ENCODE measurements at places on chromosomes 7 and 10.
A peak's percentile ranks its signal among the peaks of the same experiment; 100 is the strongest.

DNA sequence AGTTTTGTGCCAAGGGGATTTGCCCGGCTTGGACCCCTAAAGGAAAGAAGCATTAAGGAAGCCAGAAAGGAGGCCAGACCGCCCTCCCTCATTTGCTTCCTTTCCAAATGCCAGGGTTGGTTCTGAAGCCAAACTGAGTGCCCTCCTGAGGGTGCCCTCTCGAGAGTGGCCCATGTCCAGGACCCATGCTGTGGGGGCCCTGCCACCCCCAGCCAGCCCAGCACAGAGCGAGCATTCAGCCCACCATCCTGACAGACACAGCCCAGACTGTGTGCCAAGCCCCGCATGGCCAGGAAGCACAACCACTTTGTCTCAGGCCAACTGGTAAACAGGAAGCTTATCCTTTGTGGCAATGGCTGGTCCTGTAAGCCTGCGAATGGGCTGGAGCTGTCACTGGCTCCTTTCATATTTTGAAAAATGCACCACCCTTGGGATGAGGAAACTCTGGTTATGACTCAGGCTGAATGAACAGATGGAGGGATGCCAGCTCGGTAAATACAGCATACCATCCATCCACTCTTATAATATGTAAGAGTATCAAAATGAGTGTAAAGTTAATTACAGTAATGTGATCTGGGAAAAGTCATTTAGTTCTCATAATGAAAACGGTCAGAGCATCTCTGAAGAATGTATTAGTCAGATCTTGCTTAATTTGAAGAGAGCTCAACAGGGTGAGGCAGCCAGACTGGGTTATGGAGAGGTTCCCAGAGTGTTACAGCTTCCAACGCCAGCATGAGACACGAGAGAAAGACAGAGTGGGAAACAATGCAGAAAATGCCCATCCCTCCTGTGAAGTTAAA is 65.0 kb downstream of the STK17A start:
- peak; percentile 57 for DNase-seq

GRCh38 chr7:4906682-4907081 is 23.2 kb upstream of the RADIL start:
- DNase-seq, result no peak

DNA sequence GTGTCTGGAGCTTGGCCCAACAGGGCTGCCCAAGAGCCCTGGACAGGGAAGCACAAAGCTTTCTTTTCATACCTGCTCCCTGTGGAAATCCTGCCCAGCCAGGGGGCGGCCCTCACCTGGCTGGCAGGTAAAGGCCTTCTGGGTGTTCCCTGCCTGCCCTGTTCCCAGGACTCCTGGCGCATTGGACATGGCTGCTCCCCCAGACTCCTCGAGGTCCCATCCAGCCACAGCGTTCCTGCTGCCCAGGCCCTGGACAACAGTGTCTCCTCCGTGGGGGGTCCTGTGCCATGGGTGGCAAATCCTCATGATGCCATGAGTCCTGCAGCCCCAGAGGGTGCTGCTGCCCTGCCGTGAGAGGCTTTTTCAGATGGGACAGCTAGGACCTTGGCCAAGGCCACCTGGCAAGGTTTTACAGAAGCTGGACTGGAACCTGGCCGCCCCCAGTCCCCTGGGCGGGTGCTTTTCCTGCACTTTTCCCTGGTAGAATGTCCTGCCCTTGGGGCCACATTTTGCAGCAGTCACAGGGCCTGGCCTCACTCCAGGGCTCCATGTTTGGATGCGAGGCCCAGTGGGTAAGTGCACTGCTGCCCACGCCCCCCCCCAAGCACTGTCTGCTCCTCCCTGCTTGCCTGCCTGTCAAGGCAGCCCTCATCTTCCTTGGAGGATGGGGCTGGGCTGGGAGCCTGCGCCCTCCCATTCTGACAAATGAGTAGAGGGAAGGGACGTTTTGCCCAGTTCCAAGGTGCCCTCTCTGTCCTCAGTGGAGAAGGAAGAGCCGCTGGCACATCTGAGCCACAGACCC is 60.7 kb downstream of the LHPP start:
- no peak for DNase-seq

DNA sequence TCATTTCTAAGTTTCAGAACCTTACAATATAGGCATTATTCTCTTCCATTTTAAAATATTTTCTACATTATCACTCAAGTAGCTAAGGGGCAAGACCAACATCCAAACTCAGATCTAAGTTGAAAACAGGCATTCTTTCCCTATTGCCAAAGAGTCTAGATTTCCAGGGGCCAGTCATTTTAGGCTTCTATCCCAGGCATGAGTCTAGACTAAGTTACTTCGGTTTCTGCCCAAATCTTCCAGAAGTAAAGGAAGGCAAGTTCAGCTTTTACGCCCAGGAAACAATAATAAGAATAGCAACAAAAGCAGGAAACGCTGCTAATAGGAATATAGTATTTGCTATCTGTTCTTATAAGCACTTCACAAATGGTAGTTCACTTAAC is 189.9 kb downstream of the DGKI start:
- no peak for DNase-seq

DNA sequence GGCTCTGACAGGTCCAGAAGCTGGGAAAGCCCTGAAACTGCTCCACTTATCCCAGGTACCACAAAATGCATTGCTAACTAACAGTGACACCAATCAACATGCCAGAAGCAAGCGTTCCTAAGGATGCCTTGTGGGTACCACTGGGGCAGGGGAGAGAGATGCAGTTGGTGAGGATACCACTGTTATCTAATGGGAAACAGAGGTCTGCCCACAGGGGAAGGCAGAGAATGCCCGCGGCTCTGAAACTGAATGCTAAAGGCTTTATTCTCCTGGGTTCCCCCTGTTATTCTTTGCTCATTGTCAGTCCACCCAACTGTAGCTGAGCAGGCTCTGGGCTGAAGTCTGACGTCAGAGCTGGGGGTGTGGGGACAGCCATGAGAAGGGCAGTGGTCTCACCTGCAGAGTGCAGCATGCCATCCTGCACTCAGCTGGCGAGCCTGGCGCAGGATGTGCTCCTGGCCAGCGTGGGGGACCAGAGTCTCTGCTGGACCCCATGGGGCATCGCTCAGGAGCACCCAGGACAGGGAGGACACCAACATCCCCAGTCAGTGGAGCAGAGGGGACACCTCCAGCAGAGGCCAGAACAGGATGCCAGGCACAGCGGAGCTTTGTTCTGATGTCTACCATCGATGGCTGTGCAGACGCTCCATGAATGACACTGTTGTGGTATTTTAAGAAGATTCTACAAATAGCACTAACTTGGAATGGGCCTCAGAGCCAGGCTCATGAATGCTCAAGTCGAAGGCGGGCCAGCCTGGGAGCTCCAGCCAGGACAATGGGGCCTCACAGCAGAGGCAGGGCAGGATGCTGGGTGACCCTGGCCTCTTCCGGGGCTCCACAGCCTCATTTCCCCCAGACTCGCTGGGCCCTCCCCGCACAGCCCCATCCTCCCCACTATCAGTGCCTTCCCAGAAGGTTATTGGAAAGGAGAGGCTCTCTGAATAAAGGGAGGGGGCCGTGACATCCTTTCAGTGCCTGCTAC is 95.8 kb downstream of the ARHGAP22 start:
- no peak for DNase-seq

- DNase-seq, result no peak
Measured at GRCh38 chr10:121069061-121069850, 218.1 kb downstream of the WDR11 start.
